ENCODE measurements at places on chromosomes 7 and 10.
A peak's percentile ranks its signal among the peaks of the same experiment; 100 is the strongest.

- DNase-seq: no peak
Observed at GRCh38 chr10:4214908-4215307, 429.9 kb upstream of the KLF6 start.

DNA sequence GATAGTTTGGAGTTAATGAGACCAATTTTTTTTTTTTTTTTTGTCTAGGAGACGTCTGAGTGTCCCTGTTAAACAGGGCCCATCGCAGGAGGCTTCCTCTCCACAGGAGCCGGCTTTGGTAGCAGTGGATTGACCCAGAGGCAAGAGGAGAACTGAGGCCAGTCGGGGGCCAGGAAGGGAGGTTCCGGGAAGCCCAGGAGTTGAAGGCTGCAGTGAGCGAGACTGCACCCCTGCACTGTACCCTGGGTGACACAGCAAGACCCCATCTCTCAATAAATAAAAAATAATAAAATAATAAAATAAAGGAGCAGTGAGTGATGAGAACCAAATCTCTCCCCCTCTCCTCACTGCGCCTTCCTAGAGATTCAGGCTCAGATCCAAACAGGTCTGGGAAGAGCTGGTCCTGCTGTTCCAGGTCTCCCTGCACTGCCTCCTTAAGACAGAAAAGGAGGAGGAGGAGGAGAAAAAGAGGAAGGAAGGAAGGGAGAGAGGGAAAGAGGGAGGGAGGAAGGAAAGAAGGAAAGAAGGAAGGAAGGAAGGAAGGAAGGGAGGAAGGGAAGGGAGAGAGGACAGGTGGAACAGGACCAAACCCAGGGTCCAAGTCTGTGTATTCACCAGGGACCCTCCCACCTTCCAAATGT, 3.5 kb downstream of the MNX1 start:
- DNase-seq: no peak

DNA sequence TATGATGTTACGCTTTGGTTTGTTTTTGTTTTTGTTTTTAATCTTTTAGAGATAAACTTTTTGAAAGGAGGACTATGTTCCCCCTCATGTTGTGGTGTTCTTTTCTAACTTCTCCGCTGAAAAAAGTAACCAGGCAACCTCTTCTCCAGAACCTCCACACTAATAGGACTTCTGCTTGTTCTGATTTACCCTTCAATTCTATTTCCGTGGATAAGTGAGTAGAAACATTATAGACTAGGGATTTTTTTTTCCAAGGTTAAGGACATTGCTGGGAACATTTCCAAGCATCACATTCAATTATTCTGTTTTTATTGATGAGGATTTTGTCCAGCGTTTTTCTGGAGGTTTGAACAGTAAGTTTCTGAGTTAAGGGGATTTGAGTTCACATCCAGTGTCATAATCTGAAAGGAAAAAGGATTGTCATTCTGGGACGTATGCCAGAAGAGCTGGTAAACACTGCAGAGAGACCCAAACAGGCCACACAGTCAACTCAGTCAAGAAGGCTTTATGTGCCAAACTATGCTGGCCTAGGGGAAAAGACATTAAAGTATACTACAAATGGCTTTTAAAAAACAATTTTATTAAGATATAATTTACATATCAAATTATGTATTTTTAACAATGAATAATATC, 28.3 kb upstream of the RALA start:
- peak; percentile 91 for DNase-seq

DNA sequence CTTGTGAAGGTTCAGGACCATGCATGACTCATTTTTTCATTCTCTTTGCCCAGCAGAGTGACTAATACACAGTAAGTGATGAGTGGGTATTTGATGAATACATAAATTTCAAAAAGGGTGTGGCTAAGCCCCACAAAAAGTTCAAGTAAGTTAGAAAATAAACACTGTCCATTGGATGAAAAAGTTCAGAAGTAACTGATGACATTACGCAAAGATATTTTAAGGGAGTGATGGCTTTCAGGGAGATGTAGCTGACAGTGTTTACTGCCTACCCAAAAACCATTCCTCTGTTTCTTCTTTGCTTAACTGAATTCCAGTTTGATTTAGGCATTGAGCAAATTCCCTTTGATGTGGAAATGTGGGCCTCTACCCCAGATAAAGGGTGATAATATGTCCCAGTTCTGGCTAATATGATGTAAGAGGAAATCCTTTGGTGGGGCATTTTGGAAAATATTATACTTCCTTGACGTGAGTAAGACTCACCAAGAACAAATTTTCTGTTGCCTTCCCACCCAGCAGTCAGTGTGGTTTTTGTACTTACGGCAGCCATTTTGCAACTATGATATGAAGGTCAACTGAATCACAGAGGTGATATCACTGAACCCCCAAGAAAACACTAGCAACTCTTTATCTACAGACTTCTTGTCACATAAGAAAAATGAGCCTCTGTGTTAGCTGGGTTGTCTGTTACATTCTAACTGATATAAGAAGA, 29.0 kb upstream of the EBLN1 start:
- peak; percentile 24 for DNase-seq
